ENCODE measurements at places on chromosomes 4 and X.

- DNase-seq: peak; percentile 69
These were observed 160.5 kb downstream of the TBX22 start for GRCh38 chrX:80174925-80175574.

DNA sequence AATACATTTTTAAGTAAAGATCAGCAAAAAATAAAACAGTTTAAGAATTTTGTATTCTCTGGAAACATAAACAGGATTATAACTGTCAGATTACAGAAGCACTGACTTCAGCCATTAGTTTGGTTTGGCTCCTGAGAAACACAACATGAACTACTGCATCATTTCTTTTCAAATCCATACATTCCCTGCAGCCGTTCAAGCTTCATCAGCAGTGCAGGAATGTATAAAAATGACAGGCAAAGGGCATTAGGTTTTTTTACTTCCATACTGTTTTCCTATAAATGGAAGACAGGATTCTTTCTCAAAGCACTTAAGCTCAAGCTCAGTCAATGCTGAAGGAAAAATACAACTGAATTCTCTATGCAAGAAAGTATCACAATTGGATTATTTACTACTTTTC is 4.2 kb upstream of the MAB21L2 start:
- no peak for DNase-seq

DNA sequence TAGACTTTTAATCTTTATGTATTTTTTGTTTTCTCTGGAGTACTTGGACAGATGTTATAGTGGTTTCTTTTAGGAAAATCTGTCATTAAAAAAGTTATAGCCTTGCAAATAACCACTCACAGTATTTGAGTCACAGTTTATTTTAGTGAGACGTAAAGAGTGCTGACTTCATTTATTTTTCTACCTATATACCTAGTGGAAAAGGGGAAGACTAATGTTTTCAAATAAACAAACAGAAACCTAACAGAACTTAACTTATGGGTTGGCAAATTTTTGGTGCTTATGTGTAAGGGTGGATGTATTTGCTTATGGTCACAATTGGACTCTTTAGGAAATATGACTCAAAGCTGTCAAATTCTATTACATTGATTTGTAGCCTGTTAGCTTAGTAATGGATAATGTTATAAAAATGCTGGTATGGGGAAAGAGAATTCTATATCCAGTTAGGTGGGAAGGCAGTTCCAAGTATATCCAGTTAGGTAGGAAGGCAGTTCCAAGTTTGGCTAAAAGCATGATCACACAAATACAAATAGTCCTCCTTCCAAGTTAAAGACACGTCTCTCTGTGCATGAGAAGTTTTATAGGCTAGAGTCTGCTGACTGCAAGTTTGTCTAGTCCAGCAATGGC is 61.9 kb downstream of the SLC9A6 start:
- no peak for DNase-seq

GRCh38 chrX:39728852-39729598 is 368.7 kb downstream of the BCOR start:
- DNase-seq: no peak

DNA sequence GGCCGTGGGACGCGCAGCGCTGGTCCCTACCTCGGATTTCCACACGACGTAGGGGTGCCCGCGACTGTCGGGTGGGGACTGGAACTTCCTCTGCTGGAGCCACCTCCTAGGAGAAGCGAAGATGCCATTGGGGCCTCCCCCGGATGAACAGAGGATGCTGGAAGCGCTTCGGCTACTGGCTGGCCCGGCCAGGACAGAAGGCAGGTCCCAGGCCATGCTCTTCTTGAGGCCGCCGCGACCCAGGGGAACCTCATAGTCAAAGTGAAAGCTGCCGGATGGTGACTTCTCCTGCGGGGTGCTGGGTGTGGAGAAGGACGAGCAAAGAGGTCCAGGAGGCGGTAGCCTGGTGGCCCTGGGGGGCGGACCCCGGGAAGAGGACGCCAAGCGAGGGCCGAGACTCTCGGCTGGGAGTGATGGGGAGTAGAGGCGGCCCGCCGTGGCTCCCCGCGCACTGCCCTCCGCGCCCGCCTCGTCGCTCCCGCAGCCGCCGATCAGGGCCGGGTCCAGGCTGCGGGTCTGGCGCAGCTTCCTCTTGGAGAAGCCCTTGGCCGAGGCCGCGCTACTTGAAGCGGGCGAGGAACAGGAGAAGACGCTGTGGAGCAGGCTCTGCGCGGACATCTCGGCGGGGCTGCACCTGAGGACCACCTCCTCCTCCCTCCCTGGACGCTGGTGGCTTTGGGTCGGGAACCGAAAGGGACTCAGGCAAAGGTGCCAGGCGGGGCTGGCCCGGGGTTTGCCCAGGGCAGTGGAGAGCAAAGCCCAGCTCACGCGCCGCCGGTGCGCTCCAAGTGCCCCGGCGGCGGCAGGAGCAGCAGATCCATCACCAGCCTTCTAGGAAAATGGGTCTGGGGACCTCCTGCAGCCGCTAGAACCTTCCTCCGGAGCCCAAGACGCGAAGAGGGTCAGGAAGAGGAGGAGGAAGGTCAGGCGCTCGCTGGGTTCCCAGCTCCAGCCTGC is 1.2 kb downstream of the ARHGAP6 start:
- DNase-seq: peak; percentile 25

DNA sequence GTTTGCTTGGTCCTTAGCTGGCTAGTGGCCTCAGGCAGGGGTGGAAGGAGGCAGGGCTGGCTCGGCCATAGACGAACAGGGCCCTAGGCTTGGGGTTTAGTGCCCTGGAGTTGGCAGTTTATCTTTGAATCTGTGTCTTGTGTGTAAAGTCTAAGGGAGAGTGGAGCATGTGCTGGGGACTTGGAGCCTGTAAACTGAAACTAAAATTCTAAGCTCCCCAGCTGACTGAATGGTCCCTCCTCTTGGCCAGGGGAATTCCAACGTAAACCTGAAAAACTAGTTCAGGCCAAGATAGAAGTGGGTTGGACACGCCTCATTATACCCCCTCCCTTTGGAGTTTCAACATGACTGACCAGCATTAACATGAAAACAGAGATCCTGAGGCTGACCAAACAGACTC is 46.1 kb upstream of the GPR78 start:
- no peak for DNase-seq

- DNase-seq: no peak
These were observed 120.1 kb downstream of the NKX6-1 start for GRCh38 chr4:84378983-84379382.

- DNase-seq: no peak
These were observed 214.0 kb upstream of the WDFY3 start for GRCh38 chr4:85180533-85180932.

GRCh38 chrX:54358424-54359211 is 772 bp upstream of the WNK3 start:
- peak; percentile 56 for DNase-seq

DNA sequence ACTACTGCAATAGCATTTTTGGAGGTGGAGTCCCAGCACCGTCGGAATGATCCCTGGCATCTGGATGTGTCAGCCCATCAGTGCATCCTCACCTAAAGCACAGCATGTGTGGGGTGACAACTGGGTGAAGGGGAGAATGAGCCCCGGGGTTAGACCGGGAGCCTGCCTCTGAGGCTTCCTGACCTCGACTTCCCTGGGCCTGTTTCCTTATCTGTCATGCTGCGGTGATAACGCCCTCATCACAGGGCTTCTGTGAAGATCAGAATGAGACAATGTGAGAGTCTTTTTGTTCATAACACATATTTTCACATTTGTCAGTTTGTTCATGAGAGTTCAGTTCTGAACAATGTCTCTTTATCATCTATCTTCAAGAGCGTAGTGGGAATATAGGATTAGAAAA is 31.1 kb upstream of the PDLIM3 start:
- DNase-seq: peak; percentile 45

- no peak for DNase-seq
These were observed 186.7 kb upstream of the SLITRK2 start for GRCh38 chrX:145630806-145631435.

- no peak for DNase-seq
These were observed 471.0 kb downstream of the BCOR start for GRCh38 chrX:39626749-39627148.

- DNase-seq: peak; percentile 39
These were observed 344.6 kb upstream of the CTSO start for GRCh38 chr4:156298230-156298629.

DNA sequence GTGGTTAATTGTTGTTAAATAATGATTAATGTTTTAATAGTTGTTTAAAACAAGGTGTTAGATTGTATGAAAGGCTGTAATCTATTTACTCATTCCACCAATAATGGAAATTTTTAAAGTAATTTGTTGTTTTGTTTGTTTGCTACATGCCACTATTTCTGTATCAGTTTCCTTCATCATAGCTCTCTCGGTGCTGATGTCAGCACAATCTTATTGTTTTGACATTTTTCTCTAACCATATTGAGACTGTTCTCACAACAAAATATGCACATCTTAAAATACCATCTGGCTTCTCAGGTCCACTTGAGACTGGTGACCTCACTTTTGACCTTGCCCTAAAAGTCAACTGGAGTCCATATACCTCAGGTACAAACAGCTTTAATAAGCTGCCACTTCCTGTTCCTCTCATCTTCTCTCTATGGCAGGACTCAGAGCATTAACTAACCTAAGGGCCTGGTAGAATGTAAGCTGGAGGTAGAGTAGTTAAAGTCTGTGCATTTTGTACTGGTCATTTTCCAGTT is 1.0 kb upstream of the GUCY1B1 start:
- DNase-seq: no peak

- no peak for DNase-seq
These were observed 1522.9 kb downstream of the PCDH18 start for GRCh38 chr4:136009258-136009832.

GRCh38 chrX:56812515-56813105 is 83.6 kb downstream of the NBDY start:
- no peak for DNase-seq

DNA sequence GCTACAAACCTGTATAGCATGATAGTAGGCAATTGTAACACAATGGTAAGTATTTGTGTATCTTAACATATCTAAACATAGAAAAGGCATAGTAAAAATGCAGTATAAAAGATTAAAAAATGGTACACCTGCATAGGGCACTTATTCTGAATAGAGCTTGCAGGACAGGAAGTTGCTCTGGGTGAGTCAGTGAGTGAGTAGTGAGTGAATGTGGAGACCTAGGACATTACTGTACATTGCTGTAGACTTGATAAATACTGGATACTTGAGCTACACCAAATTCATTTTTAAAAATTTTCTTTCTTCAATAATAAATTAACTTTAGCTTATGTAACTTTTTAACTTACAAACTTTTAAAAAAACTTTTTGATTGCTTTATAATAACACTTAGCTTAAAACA is 68.2 kb upstream of the MAML3 start:
- no peak for DNase-seq

- DNase-seq: peak; percentile 95
These were observed at the start of gene CASK for GRCh38 chrX:41923211-41923977. Gene CASK, minus strand, starts transcription at chrX:41923554. Its CDS starts 566 bp downstream, at chrX:41922988.

DNA sequence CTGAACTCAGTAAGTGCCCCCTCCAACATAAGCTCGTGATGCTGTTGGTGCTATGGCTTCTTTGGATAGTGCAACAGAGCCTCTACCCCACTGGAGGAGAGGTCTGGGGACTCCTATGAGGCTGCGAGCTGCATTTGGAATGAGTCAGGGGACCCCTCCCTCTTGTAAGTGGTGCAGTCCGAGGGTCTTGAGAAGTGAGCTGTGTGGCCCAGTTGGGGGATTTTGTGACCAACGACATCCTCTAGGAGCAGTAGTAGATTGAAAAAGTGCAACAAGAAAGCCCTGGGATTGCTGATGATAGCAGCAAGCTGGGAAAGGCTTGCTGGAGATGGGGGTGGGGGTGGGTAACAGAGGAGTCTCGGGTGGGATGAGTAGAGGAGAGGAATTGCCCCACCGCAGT is 3.1 kb downstream of the FRMPD3 start:
- no peak for DNase-seq

GRCh38 chr4:13355111-13355880 is 128.8 kb downstream of the RAB28 start:
- DNase-seq: no peak

DNA sequence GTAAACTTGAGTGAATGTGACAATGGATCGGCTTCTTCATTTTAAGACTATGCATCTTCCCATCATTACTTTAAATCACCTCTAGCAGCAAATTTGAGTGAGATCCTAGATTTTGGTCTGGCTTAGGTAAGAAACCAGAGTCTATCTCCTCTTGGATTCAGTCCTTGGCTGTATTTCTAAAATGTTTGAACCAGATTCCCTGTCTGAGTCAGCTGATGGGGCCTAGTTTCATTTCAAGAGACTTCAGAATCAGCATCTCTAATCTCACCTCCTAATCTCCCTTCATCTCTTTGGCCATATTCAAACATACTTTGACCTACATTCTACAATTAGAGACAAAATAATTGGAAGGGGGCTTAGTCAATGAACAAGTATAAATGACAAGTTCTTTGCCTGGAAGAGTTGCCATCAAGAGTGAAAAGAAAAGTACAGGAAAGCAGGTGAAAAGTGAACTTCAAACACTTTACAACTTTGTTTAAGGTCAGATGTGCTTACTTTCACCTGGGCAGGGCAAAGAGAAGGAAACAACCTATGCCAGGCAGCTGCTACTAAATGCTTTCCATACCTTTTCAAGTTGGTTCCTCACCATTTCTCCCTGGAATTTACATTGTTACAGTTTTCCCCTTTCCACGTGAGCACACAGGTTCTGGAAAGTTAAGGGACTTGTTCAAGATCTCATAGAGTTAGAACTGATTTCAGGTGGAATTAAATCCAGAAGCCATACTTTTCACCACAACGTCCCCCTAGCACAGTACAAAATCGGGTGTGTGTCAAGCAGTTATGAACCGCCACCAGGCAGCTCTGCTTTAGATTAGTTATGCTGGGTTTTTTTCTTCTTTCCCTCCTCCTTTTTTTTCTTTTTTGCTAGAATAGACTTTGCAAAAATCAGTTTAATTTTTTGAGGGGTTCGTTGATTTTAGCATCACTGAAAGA is 30.7 kb upstream of the PITX2 start:
- DNase-seq: no peak

- no peak for DNase-seq
These were observed 329.7 kb downstream of the GPAT3 start for GRCh38 chr4:83865417-83866150.

GRCh38 chr4:176270669-176271068 is 1.6 kb upstream of the ASB5 start:
- DNase-seq: no peak

- DNase-seq: no peak
These were observed 196.7 kb downstream of the ZNF330 start for GRCh38 chr4:141417387-141417786.

DNA sequence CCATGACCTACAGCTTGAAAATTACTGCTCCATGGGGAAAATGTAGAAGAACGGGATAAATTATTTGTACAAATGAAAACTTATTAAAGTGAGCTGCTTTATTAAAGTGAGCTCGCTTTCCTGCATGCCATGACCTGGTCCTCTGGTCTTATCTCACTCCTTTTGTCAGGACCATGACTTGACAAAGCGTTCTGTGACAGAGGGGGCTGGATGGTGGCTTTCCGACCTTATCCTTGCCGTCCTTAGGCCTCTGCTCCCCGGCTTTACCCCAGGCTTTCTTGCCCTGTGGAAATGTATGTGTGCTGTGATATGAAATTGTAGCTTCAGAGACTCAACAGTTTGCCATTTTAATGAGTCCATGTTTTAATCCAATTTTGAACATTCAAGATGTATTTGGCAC is 44.0 kb upstream of the FBXW7 start:
- DNase-seq: no peak
